ENCODE measurements at places on chromosomes 11 and 22.

GRCh38 chr11:3165916-3166267 is 782 bp upstream of the OSBPL5 start:
- DNase-seq: no peak

- DNase-seq: no peak
Measured at GRCh38 chr22:23579870-23580575, at the start of gene IGLL1. IGLL1 (minus strand) TSS chr22:23580290; CDS start chr22:23580190, 100 bp downstream.

GRCh38 chr11:62427630-62428233 is 8.9 kb downstream of the SCGB1A1 start:
- DNase-seq: no peak

- DNase-seq: no peak
Measured at GRCh38 chr11:62544581-62545436, 1.8 kb downstream of the AHNAK start.

GRCh38 chr11:120815319-120816100 is 208.4 kb upstream of the TBCEL start:
- DNase-seq: no peak

GRCh38 chr11:35962369-35963138 is 18.7 kb downstream of the LDLRAD3 start:
- no peak for DNase-seq

Data from stimulated activated CD8-positive, alpha-beta memory T cell treated with anti-CD3 and anti-CD28 coated beads, Interleukin-7, amount 100 ng/mL, for 1 hour (primary cell).